Caki2 (cell line): ENCODE measurements at places on chromosomes 1 and 21.

DNA sequence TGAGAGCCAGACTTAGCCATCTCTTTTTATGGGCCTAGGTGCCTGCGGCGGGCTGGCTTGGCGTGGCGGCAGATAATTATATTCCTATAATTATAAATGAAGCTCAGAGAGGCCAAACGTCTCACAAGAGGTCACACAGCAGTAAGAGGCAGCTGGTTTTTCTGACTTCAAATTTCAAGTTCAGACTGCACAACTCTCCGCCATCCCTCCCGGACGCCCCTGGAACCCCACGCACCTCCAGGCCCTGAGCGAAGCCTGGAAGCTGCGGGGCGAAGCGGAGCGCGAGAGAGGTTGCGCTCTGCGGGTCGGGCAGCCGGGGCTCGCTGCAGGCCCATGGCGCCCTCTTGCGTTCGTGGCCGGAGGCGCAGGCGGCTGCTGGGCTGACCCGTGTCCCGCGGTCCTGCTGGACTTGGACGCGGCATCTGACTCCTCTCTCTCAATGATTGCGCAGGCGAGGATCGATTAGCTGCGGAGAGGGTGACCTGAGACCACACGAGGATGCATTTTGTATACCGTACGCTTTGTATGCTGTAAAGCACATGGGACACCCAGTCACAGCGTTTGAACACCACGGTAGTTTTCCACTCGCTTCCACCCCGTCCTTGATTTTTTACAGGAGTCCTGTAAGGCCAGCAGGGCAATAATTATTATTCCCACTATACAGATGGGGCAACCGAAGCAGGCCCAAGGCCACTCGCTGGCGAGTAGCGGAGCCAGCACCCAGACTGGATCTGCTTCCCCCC is 272.7 kb downstream of the FOXD2 start:
- peak; percentile 52 for DNase-seq

GRCh38 chr1:33515607-33516006 is 43.2 kb downstream of the ZSCAN20 start:
- no peak for DNase-seq

GRCh38 chr1:100377590-100378361 is 25.5 kb downstream of the CDC14A start:
- no peak for DNase-seq

DNA sequence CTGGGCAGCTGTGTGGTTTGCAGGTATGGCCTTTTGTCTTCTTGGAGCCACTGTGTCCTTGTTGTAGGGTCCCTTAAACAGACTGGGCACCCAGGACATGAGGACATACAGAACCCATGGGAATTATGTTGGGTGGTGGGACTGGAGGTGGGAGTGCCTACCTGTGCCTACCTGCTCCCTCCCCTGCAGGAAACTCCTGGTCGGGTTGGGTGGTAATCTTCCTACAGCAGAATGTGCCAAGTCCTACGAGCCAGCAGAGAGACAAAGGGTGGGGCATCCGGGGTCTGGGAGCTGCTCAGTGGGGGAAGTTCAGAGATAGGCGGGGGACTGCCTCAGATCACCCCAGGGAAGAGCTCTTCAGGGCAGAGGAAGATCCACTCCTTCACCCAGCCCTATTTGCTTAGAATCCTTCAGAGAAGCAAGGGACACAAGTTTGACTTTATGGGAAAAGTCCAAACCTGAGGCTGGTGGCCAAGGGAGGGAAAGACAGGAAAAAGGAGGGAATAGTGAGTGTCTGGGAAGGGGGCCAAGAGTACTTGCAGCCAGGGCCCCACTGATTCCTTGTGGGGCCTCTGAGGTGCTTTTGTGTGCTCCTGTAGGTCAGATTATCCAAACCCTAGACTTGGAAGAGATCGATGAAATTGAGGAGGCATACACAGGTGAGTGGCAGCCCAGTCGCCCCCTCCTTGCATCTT is 58.3 kb downstream of the KIF21B start:
- DNase-seq, result no peak

DNA sequence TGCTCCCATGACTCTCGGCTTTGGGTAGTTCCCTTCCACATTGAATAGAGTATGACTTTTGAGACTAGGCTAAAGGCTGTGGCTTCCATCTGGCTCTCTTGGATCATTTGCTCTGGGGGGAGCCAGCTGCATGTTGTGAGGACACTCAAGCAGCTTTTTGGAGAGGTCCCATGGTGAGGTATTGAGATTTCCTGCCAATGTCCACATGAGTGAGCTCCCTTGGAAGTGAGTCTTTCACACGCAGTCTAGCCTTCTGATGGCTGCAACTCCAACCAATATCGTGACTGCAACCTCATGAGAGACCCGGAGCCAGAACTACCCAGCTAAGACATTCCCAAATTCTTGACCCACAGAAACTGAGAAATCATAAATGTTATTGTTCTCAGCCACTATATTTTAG is 127.7 kb upstream of the KAZN start:
- DNase-seq, result no peak

- DNase-seq, result no peak
Measured at GRCh38 chr1:226632169-226632879, 83.8 kb downstream of the STUM start.

GRCh38 chr1:247007511-247008405 is at the start of gene ZNF695:
TSS of gene ZNF695 (minus strand) at chr1:247008057. CDS start at chr1:247007908, 149 bp downstream.
- no peak for DNase-seq
